Cardiac fibroblast (primary cell): ENCODE measurements at places on chromosomes 1 and 21.

GRCh38 chr1:222927031-222927430 lies 112.2 kb downstream of the DISP1 start:
- DNase-seq, result no peak

DNA sequence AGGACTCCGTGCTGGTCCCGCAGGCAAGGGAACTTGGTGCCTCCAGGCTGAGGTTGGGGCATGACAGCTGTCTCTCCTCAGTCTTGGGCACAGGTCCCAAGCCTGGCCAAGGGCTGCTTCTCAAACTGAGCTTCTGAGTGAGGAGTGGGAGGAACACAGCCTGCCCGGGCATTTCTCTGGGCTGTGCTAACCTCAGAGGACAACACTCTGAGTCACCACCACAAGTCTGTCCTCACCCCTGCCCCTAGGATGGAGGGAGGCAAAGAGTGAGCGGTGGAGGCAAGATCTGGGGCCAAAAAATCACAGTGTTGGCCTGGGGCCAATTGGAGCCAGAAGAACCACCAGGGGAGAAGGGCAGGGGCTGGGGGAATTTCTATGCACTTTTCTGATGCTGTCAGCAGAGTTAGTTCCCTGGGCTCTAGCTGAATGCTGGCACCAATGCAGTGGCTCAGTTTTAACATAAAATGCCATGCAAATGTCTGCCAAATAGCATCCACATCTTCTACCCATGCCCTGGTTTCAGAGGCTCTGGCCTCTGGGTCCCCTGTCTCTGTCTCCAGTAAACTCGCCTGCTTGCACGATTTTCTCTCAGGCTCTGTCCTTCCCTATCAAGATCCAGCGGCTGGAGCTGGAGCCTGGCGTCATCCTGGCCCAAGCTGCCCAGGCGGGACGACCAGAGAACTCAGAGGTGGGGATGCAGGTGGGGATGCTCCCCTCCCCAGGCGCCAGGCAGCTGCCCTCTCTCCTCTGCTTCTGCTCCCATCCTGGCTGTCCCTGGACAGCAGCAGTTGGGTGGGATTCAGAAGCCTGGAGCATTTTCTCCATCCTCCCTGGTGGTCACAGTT lies 11.0 kb upstream of the CDK18 start:
- peak; percentile 69 for DNase-seq

DNA sequence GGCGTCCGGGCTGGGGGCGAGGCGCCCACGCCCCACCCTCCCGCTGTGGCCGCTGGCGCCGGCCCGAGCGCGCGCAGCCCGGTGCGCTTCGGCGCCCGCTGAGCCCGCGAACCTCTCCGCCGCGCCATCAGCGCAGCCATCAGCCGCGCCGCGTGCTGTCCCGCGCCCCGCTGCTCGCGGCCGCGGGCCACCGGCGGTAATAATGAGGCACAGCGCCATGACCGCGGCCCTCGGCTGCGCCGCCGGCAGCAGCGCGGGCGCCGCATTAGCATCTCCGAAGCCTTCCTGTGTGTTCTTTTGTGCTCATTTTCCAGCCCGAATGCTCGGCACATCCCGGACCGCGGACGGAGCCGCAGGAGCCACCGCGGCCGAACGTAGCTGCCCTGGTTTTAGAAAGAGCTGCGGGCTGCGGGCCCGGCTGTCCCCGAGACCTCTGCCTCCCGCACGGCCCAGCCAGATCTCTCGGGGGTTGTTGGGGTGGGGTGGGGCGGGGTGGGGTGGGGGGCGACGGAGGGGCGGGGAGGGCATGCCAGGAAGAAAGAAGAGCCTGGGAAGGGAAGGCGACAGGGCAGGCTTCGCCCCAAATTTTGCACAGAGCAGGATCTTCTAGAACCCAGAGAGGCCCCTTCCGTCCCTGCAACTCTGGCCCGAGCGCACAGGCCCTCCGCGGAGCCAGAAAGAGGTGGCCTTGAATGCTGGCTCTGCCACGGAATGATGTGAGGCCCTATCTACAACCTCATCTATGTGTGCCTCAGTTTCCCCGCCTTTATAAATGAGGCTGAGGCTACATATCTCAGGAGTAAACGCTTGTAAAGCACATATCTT lies 55.3 kb downstream of the RRAGC start:
- no peak for DNase-seq

DNA sequence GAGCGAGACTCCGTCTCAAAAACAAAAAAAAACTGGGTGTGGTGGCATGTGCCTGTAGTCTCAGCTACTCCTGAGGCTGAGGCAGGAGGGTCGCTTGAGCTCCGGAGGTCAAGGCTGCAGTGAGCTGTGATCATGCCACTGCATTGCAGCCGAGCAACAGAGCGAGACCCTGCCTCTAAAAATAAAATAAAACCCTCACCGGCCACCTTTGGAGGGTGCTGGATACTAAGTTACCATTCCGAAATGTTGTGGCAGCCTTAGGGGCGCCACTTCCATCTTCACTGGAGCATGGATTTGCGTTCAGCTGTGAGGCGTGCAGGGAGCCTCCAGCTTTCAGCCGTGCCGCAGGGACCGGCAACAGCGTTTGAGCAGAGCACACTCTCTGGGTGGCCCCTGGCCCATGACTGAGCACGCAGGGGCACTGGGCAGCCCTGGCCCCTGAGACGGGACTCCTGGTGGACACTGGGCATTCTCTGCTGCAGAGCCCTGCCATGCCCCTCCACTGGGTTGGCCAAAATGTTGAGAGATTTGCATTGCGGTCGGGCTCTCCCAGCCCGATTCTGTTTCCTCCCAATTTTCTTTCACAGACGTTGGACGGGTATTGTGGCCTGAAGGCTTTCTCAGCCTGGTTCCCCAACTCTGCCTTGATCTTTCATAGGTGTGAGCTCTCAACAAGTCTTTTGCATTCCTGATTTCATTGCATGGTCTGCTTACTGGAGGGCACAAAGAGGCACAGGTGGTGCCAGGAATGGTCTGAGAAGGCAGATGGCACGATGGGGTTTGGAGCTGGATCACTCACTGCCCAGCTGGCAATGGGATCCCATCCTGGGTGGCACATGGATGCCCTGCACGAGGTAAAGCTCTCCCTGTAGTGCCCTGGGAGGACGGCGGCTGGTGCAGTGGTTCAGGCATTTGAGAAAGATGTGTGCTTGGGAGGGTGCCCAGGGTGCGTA lies 5.8 kb upstream of the CFAP74 start:
- DNase-seq, result no peak

GRCh38 chr1:86277936-86278335 lies 118.2 kb downstream of the ODF2L start:
- DNase-seq, result no peak
